ENCODE measurements at places on chromosomes 7 and 10.

GRCh38 chr10:43904844-43905243 is 256.2 kb upstream of the ZNF32 start:
- no peak for DNase-seq

DNA sequence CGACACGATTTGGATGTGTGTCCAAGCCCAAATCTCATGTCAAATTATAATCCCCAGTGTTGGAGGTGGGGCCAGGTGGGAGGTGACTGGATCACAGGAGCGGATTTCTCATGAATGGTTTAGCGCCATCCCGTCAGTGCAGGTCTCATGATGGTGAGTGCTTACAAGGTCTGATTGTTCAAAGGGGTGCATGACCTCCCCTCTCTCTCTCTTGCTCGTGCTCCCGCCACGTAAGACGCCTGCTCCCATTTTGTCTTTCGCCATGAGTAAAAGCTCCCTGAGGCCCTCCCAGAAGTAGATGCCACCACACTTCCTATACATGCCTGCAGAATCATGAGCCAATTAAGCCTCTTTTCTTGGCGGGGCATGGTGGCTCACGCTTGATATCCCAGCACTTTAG is 71.5 kb upstream of the NANOS1 start:
- DNase-seq = no peak

GRCh38 chr7:1466524-1467271 is 7.4 kb upstream of the MICALL2 start:
- no peak for DNase-seq

DNA sequence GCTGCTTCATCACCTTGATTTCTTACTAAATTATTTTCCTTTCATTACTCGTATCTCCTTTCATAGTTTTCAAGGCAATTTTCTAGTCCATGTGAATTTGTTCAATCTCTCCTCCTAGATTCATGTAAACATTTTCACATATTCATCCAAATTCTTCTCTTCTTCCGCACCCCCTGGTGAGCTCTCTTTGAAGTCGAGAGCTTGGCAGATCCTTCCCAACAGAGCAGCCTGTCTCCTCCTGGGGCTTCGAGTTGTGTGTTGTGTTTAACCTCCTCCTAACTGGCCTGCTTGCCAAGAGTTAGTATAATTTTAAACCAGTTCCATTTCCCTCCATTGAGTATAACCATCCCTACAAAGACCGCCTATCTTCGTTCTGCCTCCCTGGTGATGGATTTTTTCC is 272.4 kb upstream of the CELF2 start:
- DNase-seq = no peak

GRCh38 chr7:92576296-92576695 is 13.9 kb downstream of the FAM133B start:
- no peak for DNase-seq

DNA sequence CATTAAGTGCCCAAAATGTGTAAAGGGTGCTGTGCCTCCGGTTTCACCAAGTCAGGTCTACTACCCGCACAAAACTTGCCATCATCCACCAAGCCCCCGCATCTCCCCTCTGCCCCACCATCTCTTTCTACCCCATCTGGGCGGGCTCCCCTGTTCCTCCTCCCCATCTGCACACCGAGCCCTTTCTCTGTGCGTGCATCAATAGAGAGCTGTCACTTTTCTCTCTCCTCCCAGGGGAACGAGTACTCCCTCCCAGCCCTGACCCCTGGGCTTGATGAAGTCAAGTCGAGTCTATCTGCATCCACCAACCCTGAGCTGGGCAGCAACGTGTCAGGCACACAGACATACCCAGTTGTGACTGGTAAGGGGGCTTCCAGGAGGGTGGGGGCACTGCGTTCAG is 63.5 kb downstream of the PAX2 start:
- no peak for DNase-seq

DNA sequence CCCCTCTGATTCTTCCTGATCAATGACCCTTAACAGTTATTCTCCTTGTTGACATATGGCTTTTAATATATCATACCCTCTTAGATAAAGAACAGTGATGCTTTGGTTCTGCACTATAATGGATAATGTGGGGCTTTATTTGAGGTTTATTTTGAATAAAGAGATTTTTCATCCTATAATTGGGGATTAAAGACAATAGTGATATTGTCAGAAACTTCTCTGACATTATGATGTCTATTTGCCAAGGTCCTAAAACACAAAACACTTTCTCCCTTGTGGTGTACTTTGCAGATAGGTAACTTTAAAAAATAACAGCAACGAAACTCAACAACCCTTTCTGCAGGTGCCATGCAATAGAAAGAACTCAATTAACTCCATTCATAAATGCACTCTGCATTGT is 243.6 kb upstream of the RHOBTB1 start:
- no peak for DNase-seq

- DNase-seq = no peak
These were observed 572.4 kb downstream of the PHTF2 start for GRCh38 chr7:78370936-78371335.

All from H1 (cell line).